ENCODE measurements at places on chromosomes 6 and 20. TPM values are rescaled to one million over a fixed set of nuclear protein-coding genes. Genes with fewer than 3 reads are reported as not detected.
A peak's percentile ranks its signal among the peaks of the same experiment; 100 is the strongest.

The ESF1 gene
- total RNA-seq = 16.1 TPM

The IYD gene
- not detected for total RNA-seq

The ETV7 gene
- total RNA-seq = 14.4 TPM

DNA sequence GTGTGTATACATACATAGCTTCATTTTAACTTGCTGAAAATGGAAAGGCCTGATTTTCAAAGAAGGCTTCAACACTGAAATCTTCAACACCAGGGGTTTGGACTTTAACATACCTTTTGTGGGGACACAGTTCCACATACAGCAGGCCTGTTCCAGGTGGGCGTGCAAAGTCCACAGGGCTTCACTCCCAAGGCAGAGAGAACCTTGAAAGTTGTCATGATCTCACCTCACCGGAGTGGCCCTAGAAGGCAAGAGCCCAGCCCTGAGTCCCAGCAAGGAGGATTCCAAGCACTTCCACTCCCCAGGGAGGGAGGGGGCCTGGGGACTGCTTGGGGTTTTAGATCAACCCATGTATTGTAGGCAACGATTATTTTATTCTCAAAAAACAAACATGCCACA is 47.2 kb downstream of the TMEM242 start:
- no peak for DNase-seq

- no peak for DNase-seq
Observed at GRCh38 chr6:33192671-33193602, 670 bp upstream of the COL11A2 start.

DNA sequence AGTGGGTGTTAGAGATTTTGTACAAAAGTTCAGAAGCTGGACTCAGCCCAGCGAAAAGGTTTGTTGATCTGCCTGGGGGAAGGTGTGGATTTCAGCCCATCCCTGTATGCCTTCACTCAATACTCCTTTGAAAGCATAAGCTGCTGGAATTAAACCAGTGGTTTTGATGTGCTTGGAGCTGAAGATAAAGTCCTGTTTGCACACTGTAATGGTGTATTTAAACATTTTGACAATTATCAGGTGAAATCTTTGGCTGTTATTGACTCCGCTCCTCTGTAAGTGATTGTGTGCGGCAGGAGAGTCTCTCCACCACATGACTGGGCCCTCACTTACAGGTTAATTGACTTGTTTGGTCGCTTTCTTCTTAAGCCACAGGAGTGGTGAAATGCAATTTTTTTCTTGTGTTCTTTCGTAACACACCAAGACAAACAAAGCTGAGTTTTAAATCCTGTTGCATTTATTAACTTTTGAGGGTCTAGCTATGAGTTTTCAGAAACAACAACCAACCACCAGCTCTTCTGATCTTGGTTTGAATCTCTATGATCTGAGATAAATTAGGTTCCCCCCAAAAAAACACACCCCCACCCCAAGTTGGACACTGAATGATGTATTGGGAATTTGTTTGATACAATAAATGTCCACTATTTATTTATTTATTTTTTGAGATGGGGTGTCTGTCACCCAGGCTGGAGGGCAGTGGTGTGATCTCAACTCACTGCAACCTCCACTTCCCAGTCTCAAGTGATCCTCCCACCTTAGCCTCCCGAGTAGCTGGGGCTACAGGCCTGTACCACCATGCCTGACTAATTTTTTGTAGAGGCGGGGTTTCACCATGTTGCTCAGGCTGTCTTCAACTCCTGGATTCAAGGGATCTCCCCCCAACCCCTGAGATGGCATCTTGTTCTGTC is 46.3 kb upstream of the NCOA3 start:
- DNase-seq = no peak

The NPEPL1 gene
- 14.1 TPM for total RNA-seq

- DNase-seq = no peak
Observed at GRCh38 chr6:94361304-94362060, 942.1 kb upstream of the EPHA7 start.

DNA sequence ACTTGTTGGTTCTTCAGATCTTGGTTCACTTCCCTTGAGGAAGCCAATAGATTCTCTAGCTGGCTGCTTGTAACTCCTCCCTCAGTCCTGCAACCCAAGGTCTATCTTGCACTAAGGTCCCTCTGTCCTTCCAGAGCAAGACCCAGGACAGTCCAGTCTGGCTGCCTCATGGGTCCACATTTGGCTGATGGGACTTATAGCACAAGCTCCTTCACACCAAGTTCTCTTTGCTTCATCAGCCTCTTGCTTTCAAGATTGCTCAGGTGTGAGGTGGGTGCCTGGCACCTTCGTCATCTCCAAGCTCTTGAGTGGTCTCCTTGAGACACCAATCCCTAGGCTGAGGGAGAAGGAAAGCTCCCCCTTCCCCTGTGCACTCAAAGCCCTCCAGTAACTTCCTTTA is 28.3 kb downstream of the NSFL1C start:
- no peak for DNase-seq

GRCh38 chr6:47000842-47001241 is 41.3 kb downstream of the ADGRF1 start:
- peak; percentile 51 for DNase-seq

The DNAH8 gene
- total RNA-seq = not detected

The FAM209B gene
- not detected for total RNA-seq

The PGM3 gene
- 90.9 TPM for total RNA-seq

DNA sequence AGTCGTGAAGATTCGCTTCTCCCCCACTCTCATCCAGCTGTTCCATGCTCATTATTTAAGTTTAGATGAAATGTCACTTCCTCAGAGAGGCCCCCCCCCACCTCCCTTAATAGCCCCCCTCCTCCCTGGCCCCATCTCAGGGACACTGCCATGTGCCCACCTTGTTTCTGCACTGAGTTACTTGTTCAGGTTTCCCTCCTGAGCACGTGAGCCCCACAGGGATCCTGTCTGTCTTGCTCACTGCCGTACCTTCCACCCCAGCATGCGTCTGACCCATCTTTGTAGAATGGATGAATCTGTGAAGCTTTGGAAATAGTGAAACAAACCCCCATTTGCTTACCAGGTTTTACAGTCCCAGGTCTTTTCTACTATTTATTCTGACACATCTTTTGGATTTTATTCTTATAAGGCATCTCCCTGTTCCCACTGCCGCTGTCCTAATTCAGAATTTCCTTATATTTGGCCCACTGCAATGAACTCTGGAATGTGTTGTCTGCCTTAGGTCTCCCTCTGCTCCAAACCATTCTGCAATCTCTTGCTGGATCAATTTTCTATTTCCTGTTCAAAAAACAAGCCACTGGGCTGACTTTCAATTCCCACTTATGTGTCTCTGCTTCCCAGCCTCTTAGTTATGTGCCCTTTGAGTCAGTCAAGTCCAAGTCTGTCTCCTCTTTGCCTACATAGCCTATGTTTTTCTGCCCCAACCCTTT is 136.5 kb upstream of the ECI2 start:
- no peak for DNase-seq

DNA sequence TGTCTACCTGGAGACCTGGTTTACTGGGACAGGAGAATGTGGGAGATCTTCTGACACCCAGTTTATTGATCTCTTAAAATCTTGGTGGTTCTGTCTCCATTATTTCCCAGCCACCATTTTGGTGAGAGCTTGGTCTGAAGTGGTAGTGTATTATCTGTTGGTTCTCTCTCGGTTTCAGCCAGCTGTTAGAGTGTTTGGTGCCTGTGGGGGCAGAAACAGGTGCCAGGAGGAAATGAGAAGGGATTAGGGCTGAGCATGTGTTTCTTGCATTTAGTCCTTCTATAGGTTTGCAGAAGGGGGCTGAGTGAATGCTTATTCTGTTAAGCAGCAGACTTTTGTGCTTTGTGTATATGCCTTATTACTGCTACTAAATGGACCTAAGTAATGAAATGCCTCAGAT is 9.6 kb downstream of the JARID2 start:
- DNase-seq = no peak

GRCh38 chr20:51696304-51697071 is 71.7 kb downstream of the ATP9A start:
- DNase-seq = peak; percentile 52

DNA sequence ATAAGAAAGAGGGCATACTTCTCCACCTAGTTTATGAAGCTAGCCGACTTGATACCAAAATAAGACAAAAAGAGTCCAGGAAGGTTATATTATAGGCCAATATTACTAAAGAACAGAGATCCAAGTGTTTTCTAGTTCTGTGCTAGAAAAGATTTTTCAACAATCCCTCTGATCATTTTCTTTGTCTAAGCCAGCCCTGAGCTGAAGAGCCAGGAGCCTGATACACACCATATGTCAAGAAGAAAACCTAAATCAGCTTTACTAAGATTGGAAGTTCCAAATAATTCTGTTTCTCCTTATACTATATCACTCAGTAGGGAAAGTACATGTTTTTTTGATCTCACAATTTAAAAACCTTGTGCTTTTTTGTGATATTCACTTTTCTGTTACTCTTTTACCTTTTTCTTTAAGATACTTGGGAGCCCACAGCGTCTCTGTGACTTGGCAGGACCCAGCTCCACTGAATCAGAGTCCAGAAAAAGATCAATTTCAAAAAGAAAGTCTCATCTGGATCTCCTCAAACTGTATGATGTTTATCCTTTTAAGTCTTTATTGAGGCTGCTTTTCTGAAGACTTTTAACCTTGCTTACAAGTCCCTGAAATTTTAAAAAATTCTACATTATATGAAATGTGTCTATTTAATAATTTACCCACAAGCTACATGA is 43.0 kb upstream of the PBOV1 start:
- DNase-seq = no peak

- DNase-seq = no peak
Observed at GRCh38 chr6:46293641-46294316, 123.0 kb upstream of the ENPP5 start.

The TRIM31 gene
- not detected for total RNA-seq

The TMEM244 gene
- not detected for total RNA-seq

DNA sequence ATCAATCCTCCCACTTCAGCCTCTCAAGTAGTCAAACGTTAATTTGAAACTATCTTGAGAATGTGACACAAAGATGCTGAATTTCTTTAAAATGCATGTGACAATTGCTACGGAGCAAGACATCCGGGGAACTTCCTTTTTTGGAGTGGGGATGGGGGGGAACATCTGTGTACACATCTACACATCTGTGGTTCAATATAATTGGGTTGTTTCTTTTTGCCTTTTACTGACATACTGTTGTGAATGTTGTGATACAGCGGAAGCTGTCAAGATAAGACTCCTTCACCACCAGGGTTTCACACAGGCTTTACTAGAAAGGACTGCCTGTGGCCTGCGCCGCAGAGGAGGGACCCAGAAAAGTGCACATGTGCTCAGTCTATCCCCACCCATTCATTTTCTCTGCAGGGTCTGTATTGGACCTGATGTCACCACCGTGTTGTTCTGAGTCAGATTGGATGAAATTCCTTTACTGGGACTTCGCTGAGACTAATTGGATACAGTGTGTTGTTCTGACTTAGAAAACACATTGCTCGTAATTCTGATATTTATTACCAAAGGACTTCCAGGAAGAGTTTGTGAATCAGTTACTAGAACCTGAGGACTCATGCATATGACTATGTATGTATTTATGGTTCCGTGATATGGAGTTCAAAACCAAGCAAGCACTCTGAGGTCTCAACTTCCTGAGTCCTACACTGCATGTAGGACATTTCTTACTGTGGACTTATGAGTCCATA is 98.7 kb upstream of the SGK1 start:
- no peak for DNase-seq

GRCh38 chr6:69907981-69908498 is 41.7 kb downstream of the COL19A1 start:
- DNase-seq = no peak

DNA sequence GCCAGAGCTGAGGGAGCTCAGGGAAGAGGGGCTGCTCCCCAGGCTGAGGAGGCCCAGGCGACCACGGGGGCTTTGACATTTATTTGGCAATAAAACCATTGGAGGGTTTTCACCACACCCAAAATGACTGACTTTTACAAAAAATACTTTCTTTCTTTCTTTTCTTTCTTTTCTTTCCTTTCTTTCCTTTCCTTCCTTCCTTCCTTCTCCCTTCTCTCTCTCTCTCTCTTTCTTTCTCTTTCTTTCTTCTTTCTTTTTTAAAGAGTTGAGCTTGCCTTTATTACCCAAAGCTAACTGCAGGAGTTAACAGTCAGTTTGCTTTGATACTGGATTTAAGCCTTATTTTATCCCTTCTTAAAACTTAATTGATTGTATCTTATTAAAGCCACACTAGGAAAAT is 17.2 kb downstream of the SNX9 start:
- DNase-seq = no peak

GRCh38 chr20:60192326-60192725 is 234.1 kb downstream of the CDH26 start:
- DNase-seq = no peak

DNA sequence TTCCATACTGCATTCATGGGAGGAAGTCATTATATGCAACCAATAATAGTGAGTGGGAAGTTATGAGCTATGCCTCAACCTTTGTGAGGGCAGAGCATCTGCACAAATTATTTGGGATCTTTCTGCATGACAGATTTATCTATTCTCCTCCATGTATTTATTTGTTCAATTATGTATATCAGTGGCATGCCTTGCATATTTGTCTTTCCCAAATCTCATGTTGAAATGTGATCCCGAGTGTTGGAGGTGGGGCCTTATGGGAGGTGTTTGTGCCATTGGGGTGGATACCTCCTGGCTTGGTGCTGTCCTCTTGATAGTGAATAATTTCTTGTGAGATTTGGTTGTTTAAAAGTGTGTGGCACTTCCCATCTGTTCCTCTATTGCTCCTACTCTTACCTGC is 1246.0 kb upstream of the CITED2 start:
- no peak for DNase-seq

DNA sequence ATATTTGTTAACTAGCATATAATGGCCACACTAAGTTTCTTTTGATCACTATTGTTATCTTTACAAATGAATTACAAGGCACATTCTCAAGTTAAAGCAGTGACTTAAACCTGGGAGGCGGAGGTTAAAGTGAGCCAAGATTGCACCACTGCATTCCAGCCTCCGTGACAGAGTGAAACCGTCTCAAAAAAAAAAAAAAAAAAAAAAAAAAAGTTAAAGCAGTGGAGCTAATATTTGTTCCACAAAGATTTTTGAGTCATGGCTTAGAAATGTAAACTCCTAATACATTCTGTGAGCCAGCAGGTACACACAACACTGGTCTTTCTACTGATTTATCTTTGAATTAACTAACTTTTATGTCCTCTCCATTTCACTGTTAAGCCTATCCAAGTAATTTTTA is 221.7 kb upstream of the HTR1E start:
- DNase-seq = peak; percentile 11

- peak; percentile 95 for DNase-seq
Observed at GRCh38 chr6:105601541-105602236, 198.8 kb upstream of the PREP start.

The C20orf202 gene
- total RNA-seq = not detected

The OR2B6 gene
- total RNA-seq = 0.27 TPM

- no peak for DNase-seq
Observed at GRCh38 chr6:5562277-5562676, 301.0 kb downstream of the FARS2 start.

- peak; percentile 21 for DNase-seq
Observed at GRCh38 chr20:52426856-52427255, 235.3 kb upstream of the ZFP64 start.

Data from M059J (cell line).